ENCODE measurements at places on chromosomes 4 and X.

GRCh38 chr4:121073004-121073435 is 685 bp upstream of the NDNF start:
- H3K27me3 ChIP-seq = peaks cover 80% of the 10 kb centered on the region
- peaks cover 22% of the 10 kb centered on the region for H3K4me1 ChIP-seq
- peak overlapping the region; percentile 75 for H3K4me3 ChIP-seq

- peaks cover 36% of the 10 kb centered on the region for H3K36me3 ChIP-seq
- H3K27me3 ChIP-seq = no peaks in the 10 kb centered on the region
- peaks cover 48% of the 10 kb centered on the region for H3K4me1 ChIP-seq
- peak overlapping the region; percentile 89 for H3K27ac ChIP-seq
- no peak for DNase-seq
- peak overlapping the region; percentile 93 for H3K4me3 ChIP-seq
Observed at GRCh38 chr4:145177511-145177905, 2.9 kb downstream of the OTUD4 start.

DNA sequence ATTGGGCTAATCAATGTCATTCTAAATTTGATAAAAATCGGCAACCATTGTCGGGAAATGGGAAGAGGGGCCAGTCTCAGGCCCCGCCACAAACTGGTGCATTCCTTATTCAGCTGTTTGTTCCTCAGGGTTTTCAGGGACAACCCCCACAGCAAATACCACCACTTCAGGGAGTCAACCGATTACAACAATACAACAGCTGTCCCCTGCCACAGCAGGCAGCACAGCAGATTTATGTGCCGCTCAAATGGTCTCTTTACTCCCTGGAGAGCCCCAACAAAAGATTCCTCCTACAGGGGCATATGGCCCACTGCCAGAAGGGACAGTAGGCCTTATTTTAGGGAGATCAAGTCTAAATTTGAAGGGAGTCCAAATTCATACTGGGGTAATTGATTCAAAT is 61.8 kb downstream of the ZNF732 start:
- H3K27ac ChIP-seq = no peak overlapping the region
- H3K4me3 ChIP-seq = no peak overlapping the region
- H3K36me3 ChIP-seq = peaks cover 1% of the 10 kb centered on the region
- peaks cover 9% of the 10 kb centered on the region for H3K4me1 ChIP-seq
- H3K27me3 ChIP-seq = no peaks in the 10 kb centered on the region
- no peak for DNase-seq

- H3K27me3 ChIP-seq = no peaks in the 10 kb centered on the region
- no peak for DNase-seq
- no peaks in the 10 kb centered on the region for H3K36me3 ChIP-seq
Observed at GRCh38 chrX:6599230-6599860, 64.4 kb upstream of the VCX3A start.

- H3K36me3 ChIP-seq = peaks cover 9% of the 10 kb centered on the region
- no peaks in the 10 kb centered on the region for H3K27me3 ChIP-seq
- no peak for DNase-seq
- peaks cover 7% of the 10 kb centered on the region for H3K4me1 ChIP-seq
Observed at GRCh38 chr4:169582203-169582602, 30.2 kb downstream of the NEK1 start.

DNA sequence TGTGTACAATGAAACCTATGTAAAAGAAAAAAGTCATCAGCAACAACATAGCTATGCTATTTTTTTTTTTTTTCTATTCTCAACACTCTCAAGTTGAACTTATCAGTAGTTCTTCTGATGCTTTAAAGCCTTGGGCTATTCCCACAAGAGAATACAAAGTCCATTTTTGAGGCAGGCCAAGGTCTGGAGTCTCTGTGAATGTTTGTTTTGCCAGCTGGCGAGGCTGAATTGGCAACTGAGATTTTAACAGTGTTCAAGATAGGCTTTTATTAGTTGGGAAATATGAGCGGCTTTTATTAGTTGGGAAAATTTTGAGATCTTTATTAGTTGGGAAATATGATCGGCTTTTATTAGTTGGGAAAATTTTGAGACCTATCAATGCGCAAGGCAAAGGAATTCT is 336.6 kb downstream of the SLITRK2 start:
- no peaks in the 10 kb centered on the region for H3K36me3 ChIP-seq
- no peaks in the 10 kb centered on the region for H3K27me3 ChIP-seq
- H3K4me1 ChIP-seq = no peaks in the 10 kb centered on the region
- H3K4me3 ChIP-seq = no peak overlapping the region
- H3K27ac ChIP-seq = no peak overlapping the region

DNA sequence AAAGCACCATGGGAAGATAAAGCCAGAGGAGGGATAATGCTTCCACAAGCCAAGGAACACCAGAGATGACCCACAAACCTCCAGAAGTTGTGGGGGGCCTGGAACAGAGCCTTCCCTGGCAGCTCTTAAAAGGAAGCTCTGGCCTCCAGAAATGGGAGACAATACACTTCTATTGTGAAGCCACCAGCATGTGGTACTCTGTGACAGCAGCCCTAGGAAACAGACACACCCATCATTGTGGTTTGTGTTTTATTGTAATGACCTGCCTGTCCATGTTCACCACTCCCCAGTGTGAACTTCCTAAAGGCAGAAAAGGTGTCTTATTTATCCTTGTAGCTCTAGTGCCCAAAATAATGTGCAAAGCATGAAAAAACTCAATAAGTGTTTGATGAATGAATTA is 264.1 kb upstream of the GATB start:
- H3K36me3 ChIP-seq = peaks cover 3% of the 10 kb centered on the region
- H3K27me3 ChIP-seq = peaks cover 3% of the 10 kb centered on the region
- H3K4me3 ChIP-seq = no peak overlapping the region
- no peak overlapping the region for H3K27ac ChIP-seq

GRCh38 chr4:1033840-1034551 is 22.6 kb downstream of the FGFRL1 start:
- H3K4me3 ChIP-seq = no peak overlapping the region
- no peak overlapping the region for H3K27ac ChIP-seq
- H3K27me3 ChIP-seq = no peaks in the 10 kb centered on the region
- no peak for DNase-seq
- no peaks in the 10 kb centered on the region for H3K4me1 ChIP-seq

- H3K36me3 ChIP-seq = no peaks in the 10 kb centered on the region
- H3K27me3 ChIP-seq = no peaks in the 10 kb centered on the region
- DNase-seq = no peak
- H3K4me3 ChIP-seq = no peak overlapping the region
- no peaks in the 10 kb centered on the region for H3K4me1 ChIP-seq
- H3K27ac ChIP-seq = no peak overlapping the region
Observed at GRCh38 chr4:40525752-40526598, 103.7 kb downstream of the RBM47 start.

- no peak overlapping the region for H3K4me3 ChIP-seq
- peaks cover 4% of the 10 kb centered on the region for H3K36me3 ChIP-seq
- H3K27ac ChIP-seq = no peak overlapping the region
- no peaks in the 10 kb centered on the region for H3K27me3 ChIP-seq
- peaks cover 12% of the 10 kb centered on the region for H3K4me1 ChIP-seq
Observed at GRCh38 chr4:1285790-1286553, 3.7 kb upstream of the MAEA start.

- no peak overlapping the region for H3K27ac ChIP-seq
- peaks cover 3% of the 10 kb centered on the region for H3K36me3 ChIP-seq
- H3K4me3 ChIP-seq = no peak overlapping the region
- no peaks in the 10 kb centered on the region for H3K27me3 ChIP-seq
- DNase-seq = no peak
- H3K4me1 ChIP-seq = peaks cover 28% of the 10 kb centered on the region
Observed at GRCh38 chrX:154426916-154427770, 1.3 kb upstream of the ATP6AP1 start.

- no peak within 1 kb of the TSS for H3K4me3 ChIP-seq
- H3K4me1 ChIP-seq = no peaks in the 10 kb centered on the region
- DNase-seq = no peak
- no peaks in the 10 kb centered on the region for H3K27me3 ChIP-seq
Observed at GRCh38 chrX:132127743-132128142, at the start of gene FRMD7. Gene FRMD7 (minus strand): TSS chrX:132128020. CDS start chrX:132127844, 176 bp downstream.

DNA sequence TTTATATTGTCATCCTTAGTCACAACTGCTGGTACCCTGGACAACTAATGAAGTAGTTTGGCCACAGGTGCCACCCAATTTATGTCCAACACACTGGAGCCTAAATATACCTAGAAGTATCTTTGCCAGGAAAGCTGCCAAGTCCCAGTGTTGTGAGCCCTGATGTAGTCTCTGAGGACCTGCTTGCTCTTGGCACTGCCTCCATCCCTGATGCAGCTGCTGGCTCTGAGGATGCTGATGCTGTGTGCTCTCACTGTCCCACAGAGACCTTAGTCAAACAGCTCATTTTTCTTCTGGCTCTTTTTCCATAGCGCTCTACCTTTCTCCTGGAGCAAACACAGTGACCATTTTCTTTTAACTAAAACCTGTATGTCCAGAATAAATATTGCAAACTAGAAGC is 1535.4 kb upstream of the ADGRL3 start:
- H3K27me3 ChIP-seq = no peaks in the 10 kb centered on the region
- no peak overlapping the region for H3K27ac ChIP-seq
- H3K4me1 ChIP-seq = no peaks in the 10 kb centered on the region
- no peak overlapping the region for H3K4me3 ChIP-seq

GRCh38 chr4:74039315-74039763 is 850 bp upstream of the CXCL3 start:
- H3K27ac ChIP-seq = no peak overlapping the region
- peaks cover 49% of the 10 kb centered on the region for H3K27me3 ChIP-seq
- H3K36me3 ChIP-seq = peaks cover 2% of the 10 kb centered on the region
- H3K4me1 ChIP-seq = peaks cover 8% of the 10 kb centered on the region
- H3K4me3 ChIP-seq = peak overlapping the region; percentile 20
- DNase-seq = no peak

- H3K4me1 ChIP-seq = no peaks in the 10 kb centered on the region
- no peak for DNase-seq
- peaks cover 44% of the 10 kb centered on the region for H3K27me3 ChIP-seq
- no peak overlapping the region for H3K4me3 ChIP-seq
Observed at GRCh38 chr4:78069859-78070258, 12.7 kb downstream of the FRAS1 start.

DNA sequence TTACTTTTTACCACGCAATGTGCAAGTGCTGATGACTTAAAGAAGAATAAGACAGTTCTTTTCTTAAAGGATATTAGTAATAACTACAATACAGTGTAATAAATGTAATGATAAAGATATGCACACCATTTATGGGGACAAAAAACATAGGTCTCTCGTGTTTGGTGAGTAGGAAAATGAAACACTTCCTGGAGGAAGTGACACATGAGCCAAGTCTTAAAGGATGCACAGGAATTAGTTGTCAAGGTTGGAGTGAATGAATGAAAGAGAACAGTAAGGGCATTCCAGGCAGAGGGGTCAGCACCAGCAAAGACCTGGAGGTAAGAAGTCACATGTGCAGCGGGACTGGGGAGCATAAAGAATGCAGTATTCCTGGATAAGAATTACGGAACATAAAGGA is 112.7 kb downstream of the SH3RF1 start:
- peaks cover 6% of the 10 kb centered on the region for H3K27me3 ChIP-seq
- no peak overlapping the region for H3K27ac ChIP-seq
- no peaks in the 10 kb centered on the region for H3K36me3 ChIP-seq
- H3K4me1 ChIP-seq = no peaks in the 10 kb centered on the region

- no peaks in the 10 kb centered on the region for H3K4me1 ChIP-seq
- H3K27me3 ChIP-seq = no peaks in the 10 kb centered on the region
- no peaks in the 10 kb centered on the region for H3K36me3 ChIP-seq
- no peak for DNase-seq
- no peak overlapping the region for H3K27ac ChIP-seq
- no peak overlapping the region for H3K4me3 ChIP-seq
Observed at GRCh38 chr4:130044788-130045531, 949.0 kb downstream of the C4orf33 start.

DNA sequence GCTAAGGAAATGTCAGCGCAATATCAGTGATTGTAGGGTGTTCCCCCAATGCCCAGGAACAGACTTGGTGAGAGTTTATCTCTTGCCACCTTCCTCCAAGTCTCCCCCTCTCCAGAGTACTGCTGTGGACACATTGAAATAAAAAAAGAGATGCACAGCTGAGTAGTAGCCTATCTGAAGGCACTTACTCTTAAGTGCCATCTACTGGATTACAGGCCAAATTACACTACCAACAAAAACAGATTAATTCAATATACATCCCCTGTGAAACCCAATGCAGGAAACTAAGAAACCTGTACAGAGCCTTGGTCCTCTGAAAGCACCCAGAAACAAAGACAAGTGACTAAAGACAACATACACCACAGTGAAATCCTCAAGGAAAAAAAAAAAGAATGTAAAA is 460.3 kb downstream of the ZIC3 start:
- no peaks in the 10 kb centered on the region for H3K36me3 ChIP-seq
- no peaks in the 10 kb centered on the region for H3K4me1 ChIP-seq
- no peak overlapping the region for H3K27ac ChIP-seq

GRCh38 chrX:138748480-138748879 is 37.0 kb upstream of the FGF13 start:
- DNase-seq = no peak
- H3K4me1 ChIP-seq = no peaks in the 10 kb centered on the region
- no peaks in the 10 kb centered on the region for H3K27me3 ChIP-seq
